Stimulated activated CD4-positive, alpha-beta T cell treated with anti-CD3 and anti-CD28 coated beads, Interleukin-12 subunit alpha, Interleukin-12 subunit beta, amount 100 ng/mL, for 4 hours (primary cell): ENCODE measurements at places on chromosomes 6 and 20.

GRCh38 chr6:169850746-169851145, 99.3 kb downstream of the ERMARD start:
- no peak for DNase-seq

- no peak for DNase-seq
These were observed 205.3 kb downstream of the TAF4 start for GRCh38 chr20:61860260-61860987.

GRCh38 chr20:1437235-1437904, 29.3 kb downstream of the NSFL1C start:
- peak; percentile 74 for DNase-seq

GRCh38 chr6:127188744-127189143, 70.3 kb downstream of the RSPO3 start:
- DNase-seq = no peak

GRCh38 chr20:3766422-3767109, 987 bp downstream of the ADISSP start:
- no peak for DNase-seq

- no peak for DNase-seq
These were observed 44.2 kb upstream of the SCRT2 start for GRCh38 chr20:719816-720215.

- DNase-seq = no peak
These were observed 20.6 kb upstream of the CST3 start for GRCh38 chr20:23658336-23658735.

DNA sequence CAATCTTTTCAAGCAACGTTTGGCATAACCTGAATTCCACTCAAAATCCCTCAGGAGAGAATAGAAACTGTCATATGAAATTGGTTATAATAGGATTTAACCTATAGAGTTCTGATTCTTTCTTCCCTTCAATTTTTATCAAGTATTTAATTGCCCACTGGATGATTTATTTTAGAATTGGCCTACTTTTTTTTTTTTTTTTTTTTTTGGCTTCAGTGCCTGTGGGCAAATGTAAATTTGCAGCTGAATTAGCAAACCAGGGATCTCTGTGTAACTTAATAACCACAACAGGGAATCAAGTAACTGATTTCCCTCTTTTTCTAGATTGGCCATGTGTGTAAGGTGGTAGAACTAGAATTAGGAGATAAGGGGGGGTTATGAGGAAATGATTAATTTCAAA, 157.0 kb downstream of the SOX4 start:
- no peak for DNase-seq

- no peak for DNase-seq
These were observed 1277.2 kb upstream of the GJE1 start for GRCh38 chr6:140855520-140855919.

DNA sequence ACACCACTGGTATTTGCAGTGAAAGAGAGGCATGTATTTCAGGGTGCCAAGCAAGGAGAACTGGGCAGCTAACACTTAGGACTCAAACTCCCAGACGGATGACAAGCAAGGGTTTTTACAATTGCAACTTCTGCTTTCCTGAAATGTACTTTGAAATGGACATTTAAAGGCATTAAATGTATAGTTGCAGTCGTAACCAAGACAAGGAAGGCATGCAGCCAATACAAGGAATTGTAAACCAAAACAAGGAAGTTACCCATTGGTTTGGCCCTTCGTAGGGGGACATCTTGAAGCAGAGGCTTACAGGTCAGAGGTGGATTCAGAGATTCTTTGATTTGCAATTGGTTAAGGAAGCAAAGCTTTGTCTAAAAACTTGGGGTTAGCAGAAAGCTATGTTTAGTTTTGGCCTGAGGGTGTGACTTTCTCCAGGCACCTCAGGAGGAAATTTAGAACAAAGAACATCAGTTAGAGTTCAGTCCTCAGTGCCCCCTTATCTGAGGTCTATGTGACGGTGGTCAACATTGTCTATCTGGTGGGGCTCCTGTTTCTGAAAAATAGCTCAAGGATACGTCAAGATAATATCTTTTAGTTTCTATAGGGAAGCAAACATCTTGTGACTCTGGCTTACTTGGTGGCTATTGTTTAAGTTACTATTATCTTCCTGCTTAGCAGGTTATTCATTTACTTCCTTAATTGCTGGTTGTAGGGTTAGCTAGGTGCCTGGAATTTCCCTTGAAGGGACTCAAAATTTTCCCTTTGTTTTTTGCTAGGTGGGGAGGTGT, 266.0 kb downstream of the CD83 start:
- DNase-seq = no peak

GRCh38 chr20:32155017-32155981, 45.8 kb downstream of the TM9SF4 start:
- DNase-seq = peak; percentile 21

GRCh38 chr6:148430897-148431296, 88.3 kb downstream of the SASH1 start:
- no peak for DNase-seq

GRCh38 chr6:161033667-161034066, 42.1 kb downstream of the MAP3K4 start:
- DNase-seq = no peak

DNA sequence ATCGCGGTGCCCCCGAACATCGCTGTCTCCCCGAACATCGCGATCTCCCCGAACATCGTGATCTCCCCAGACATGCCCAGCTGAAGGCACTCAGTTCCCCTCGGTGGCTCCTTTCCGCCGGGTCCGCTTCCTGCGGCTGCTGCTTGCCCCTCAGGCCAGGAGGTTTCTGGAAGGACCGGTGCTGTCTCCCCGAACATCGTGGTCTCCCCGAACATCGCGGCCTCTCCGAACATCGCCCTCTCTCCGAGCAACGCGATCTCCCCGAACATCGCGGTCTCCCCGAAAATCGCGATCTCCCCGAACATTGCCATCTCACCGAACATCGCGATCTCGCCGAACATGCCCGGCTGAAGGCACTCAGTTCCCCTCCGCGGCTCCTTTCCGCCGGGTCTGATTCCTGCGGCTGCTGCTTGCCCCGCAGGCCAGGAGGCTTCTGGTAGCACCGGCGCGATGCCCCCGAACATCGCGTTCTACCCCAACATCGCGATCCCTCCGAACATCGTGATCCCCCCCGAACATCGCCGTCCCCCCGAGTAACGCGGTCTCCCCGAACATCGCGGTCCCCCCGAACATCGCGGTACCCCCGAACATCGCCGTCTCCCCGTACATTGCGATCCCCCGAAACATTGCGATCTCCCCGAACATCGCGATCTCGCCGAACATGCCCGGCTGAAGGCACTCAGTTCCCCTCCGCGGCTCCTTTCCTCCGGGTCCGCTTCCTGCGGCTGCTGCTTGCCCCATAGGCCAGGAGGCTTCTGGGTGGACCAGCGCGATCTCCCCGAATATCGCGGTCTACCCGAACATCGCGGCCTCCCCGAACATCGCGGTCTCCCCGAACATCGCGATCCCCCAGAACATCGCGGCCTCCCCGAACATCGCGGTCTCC, 808 bp downstream of the ULBP1 start:
- peak; percentile 30 for DNase-seq

DNA sequence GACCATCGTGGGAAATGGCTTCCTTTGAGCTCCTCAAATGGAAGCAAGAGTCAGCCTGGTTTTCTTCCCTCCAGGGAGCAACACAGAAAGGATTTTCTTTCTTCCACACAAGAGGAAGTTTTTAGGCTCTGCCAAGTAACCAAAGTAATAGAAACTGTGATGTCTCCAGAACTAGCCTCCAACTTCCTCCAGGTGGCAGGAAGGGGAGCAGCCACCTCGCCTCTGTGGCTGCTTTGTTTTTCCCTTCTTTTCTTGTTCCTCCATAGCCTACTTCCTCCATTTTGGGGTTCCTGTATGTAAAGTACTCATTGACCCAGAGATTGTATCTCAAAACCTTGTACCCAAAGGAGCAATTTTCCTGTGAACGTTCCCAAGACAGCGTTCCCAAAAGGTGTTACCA, 32.7 kb upstream of the CCR6 start:
- no peak for DNase-seq

- no peak for DNase-seq
These were observed 62.7 kb upstream of the SLC2A12 start for GRCh38 chr6:134114918-134115714.

DNA sequence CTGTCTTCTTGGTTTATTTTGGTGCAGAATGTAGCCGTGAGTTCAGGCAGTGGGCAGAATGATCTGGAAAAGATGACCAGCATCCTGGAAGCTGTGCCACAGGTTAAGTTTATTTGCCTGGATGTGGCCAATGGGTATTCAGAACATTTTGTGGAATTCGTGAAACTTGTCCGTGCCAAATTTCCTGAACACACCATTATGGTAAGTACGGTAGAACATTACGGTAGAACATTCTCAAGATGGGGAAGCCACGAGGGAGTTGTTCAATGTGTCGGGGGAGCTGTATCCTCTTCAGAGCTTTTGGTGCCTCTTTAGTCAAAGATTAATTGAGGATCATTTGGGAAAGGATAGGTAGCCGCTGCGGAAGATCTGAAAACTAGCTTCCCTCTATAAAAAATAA, 16.1 kb downstream of the GMPR start:
- no peak for DNase-seq

DNA sequence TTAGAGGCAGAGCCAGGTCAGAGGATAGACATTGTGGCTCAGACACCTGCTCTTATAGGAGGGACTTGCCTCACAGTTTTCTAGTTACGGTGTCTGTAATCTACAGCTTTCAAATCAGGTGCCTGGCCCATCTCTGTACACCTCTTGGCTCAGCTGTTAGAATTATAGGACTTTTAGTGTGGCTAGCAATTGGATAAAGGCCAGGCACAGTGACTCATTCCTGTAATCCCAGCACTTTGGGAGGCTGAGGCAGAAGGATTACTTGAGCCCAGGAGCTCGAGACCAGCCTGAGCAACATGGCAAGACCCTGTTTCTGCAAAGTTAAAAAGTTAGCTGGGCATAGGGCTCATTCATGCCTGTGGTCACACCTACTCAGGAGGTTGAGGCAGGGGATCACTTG, 20.0 kb downstream of the BRPF3 start:
- no peak for DNase-seq

DNA sequence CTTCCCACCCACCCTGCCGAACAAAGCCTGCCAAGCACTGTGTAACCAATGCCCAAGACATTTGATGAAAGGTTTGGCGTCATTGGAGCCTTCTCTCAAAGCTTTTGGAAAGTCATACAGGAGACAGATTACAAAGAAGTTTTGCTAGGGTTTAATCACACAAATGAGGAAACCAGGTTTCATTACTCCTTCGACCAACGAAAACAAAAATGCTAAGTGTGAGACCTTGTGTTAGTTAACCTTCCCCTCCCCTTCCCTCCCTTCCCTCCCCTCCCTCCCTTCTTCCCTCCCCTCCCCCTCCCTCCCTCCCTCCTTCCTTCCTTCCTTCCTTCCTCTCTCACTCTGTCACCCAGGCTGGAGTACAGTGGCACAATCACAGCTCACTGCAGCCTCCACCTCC, 96.1 kb upstream of the CD83 start:
- DNase-seq = no peak

DNA sequence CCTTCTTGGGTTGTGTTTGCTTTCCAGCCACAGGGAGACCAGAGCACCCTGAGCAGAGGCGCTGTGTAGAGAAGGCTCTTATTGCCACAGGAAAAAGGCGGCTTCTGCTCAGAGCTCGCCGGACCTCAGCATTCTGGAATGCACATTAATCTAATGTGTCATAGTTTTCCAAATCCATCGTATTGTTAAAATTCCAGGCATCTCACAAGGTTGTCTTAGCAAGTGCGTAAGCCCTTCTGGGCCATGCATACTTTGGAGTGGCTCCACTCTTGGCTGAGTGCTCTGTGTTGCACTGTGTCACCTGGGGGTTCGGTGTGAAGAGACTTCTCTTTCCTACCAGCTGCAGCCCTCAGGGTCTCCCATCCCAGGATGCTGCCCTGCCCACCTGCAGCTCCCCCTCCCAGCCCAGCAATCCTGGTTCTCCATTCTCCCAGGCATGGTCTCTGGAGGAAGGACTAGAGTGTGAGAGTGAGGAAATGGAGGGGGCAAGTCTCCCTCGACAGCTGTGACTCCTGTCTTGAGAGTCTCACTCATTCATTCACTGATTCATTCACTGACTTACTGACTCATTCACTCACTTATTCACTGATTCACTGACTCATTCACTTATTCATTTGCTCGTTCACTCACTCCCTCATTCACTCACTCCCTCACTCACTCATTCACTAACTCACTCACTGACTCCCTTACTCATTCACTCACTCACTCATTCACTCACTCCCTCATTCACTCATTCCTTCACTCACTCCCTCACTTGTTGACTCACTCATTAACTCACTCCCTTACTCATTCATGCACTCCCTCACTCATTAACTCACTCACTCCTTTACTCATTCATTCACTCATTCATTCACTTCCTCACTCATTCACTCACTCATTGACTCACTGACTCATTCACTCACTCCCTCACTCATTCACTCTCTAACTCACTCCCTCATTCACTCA, 83.7 kb upstream of the MPC1 start:
- DNase-seq = no peak

GRCh38 chr20:5096463-5096862, 23.3 kb downstream of the PCNA start:
- DNase-seq = no peak

DNA sequence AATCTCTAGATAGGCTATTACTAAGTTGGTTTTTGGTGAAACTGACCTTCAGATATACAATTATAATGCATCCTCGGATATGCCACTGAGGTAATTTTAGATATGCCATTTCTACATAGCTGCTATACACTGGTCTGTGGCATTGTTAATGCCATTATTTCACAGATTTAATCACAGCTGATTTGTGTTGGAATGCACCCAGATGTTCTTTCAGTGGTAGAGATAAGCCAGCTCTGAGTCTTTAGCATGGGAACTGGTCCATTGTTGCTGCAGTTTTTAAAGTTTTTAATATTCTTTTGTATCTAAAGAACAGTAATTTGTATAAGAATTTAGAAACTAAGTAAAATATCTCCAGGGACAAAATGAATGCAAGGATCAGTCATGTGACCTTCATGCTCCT, 6.8 kb downstream of the TMX4 start:
- DNase-seq = no peak

- no peak for DNase-seq
These were observed 263.1 kb upstream of the HSF2 start for GRCh38 chr6:122136386-122136785.

GRCh38 chr6:150579611-150580010, 20.1 kb upstream of the PLEKHG1 start:
- no peak for DNase-seq

DNA sequence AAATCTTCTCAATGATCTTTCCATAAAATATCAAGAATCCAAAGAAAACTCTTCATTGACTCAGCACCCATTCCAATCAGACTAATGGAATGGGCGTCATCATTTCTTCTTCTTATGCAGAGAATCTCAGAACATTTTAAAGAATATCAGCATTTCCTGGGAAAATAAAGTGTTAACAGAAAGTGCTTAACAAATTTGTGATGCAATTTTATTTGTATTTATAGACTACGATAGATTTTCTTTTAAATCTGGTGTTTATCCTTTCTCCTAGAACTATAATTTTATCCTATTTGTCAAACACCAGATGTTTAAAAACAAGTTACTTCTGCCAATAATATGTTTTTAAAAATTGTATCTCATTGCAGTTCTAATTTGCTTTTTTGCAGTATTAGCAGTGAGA, 330.7 kb downstream of the COL12A1 start:
- no peak for DNase-seq

- no peak for DNase-seq
These were observed 40.2 kb downstream of the PDYN start for GRCh38 chr20:1953621-1954020.
